ENCODE measurements at places on chromosomes 11 and 22.

DNA sequence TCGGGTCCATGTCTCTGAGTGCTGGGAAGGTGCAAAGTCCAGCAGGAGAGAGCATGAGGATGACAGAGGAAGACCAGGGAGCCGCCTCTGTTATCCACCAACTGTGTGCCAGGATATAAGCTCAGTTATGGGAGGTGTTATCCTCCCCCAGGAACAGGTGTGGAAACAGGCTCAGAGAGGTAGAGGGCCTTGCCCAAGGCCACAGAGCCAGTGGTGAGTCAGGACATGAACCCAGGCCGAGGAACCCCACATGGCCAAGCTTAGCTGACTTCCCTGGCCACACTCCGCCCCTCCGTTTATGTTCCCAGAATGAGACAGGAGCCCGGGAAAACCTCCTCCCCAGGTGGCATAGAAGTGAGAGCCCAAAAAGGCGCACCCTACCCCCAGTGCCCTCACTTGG, 50.3 kb downstream of the ISX start:
- no peak for DNase-seq

DNA sequence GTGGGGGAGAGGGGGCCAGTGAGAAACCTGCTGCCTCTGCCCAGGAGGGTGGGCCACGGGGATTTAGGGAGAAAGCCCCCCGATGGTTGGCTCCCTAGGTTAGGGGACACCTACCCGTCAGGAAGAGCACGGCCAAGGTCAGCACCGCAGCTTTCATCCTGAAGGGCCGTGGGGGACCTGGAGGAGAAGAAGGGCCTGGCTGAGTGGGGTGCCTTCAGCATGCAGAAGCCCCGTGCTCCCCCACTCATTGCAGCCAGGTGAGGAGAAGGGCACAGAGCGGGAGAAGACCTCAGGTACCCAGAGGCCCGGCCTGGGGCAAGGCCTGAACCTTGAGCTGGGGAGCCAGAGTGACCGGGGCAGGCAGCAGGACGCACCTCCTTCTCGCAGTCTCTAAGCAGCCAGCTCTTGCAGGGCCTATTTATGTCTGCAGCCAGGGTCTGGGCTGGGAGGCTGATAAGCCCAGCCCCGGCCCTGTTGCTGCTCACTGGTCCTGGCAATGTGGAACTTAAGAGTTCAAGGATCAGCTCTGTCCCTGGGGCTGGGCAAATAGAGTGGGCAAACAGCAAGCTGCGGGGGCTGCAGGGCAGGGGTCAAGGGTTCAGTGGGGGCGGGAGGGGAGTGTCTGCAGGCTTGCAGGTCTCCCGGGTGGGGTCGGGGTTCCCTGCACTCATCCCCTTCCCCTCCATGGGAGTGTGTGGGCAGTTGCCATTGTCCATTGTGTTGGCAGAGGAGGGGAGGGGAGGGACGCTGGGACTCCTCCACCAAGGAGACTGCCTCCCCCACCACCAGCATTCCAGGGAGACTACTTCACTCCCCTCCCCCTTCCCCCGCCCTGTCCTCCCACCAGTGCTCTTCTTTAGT, at the start of gene APOA1:
Gene APOA1, minus strand, starts transcription at position 392 of the 861 bp plus-strand sequence. Its CDS starts 235 bp downstream, at position 157.
- DNase-seq: no peak

DNA sequence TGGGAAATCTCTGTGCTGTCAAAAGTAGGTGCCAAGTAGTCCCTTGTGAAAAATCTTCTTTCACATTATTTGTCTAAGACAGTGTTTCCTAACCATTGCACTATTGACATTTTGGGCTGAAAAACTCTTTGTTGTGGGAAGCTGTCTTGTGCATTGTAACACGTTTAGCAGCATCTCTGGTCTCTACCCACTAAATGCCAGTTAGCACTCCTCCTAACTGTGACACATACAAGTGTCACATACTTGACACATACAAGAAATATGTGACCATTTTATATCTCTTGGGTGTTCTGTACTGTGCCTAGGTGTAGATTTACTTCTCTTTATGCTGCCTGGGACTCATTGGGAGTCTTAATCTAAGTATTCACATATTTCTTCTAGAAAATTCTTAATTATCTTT, 57.8 kb downstream of the NXPE1 start:
- no peak for DNase-seq

DNA sequence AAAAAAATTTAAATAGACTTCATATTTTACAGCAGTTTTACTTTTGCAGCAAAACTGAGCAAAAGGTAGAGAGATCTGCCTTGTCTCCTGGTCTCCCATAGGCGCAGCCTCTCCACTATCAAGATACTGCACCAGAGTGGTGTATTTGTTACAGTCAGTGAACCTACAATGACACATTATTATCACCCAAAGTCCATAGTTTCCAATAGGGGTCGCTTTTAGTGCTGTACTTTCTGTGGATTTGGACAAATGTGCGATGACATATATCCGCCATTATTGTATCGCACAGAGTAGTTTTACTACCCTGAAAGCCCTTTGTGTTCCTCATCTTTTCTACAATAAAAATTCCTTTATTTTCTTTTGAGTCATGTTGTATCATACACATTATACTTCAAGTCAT, 153.2 kb upstream of the CCDC179 start:
- DNase-seq: no peak

- no peak for DNase-seq
These were observed 21.0 kb upstream of the SERPIND1 start for GRCh38 chr22:20752873-20753272.

- no peak for DNase-seq
These were observed 1004.5 kb upstream of the CCDC90B start for GRCh38 chr11:84290647-84291046.

DNA sequence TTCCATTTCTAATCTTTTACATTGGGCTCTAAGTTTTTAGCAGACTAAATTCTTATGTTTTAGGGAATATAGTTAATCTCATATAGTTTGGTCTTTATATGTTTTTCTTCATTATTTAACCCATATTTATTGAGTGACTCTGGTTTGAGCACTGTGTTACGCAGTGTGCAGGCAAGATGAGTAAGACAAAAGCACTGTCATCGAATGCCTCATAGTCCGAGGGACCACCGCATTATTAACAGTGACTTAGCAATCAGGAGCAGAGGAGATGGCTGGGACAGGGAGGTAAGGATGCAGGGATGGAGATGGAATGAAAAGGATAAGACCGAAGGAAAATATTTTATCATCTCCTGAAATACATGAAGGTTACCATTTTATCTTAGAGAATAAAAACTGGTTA, 65.2 kb upstream of the CTSC start:
- no peak for DNase-seq

GRCh38 chr11:253886-254270, 17.1 kb downstream of the PSMD13 start:
- DNase-seq: no peak

- no peak for DNase-seq
These were observed 4.2 kb downstream of the TST start for GRCh38 chr22:37014835-37015586.

GRCh38 chr11:93033093-93033492, 63.6 kb downstream of the MTNR1B start:
- DNase-seq: no peak

- no peak for DNase-seq
These were observed 11.5 kb upstream of the KCTD14 start for GRCh38 chr11:78034623-78035022.

DNA sequence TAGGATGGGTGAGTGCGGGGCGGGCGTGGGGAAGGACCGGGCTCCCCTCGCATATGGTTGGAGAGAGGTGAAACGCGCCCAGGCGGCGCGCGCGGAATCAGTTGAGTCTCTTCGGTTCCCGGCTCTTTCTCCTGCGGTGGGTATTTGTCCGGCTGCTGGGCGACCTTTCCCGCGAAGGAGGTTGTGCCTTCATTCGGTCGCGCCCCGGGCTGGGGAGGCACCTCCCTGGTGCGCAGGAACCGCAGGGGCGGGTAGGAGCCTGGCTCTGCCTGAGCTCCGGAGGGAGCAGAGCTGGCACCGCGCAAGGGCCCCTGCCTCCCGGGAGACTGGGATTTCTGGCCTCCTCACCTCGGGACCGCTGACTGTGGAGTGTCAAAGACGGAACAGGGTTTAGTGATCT, 27.5 kb downstream of the SAA4 start:
- no peak for DNase-seq

DNA sequence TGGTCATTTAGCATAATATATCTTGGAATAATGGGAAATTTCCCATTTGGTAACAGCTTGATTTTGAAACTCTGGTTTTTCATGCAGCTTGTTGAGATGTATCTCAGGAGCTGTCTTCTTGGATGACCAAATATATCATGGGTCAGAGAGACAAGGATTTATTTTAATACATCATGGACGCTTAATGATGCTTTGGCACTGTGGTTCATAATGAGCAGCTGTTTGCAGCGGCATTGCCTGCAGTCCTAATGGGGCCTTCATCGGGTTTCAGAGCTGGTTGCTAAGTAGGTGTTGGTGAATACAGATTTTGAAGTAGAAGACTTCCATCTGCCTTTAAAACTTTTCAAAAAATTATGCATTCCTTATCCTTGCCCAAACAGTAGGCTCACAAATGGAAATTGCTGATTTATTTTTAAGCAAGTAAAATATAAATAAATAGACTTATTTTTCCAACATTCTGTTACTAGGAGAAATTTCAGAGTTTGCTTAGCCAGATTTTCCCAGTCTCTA, 389.5 kb upstream of the FAT3 start:
- DNase-seq: no peak

DNA sequence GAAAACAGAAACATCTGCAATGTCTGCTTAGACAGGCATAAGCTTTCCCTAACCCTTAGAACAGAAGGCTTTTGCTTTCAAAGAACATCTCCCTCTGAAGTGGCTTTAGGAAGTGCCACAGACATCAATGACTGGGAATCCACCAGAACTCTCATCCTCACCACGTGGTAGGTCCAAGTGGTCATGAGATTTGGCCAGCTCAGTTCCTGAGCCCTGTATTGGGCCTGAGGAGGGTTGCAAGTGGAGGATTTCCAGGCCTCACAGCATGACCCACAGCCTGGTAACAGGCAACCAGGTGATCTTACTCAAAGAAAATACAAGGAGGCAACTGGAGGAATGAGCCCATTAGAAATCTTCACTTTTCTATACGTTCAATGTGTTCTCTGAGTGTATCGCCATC, 1.6 kb downstream of the CASP1 start:
- no peak for DNase-seq

GRCh38 chr11:117009905-117010605, 88.2 kb downstream of the SIK3 start:
- DNase-seq: no peak

GRCh38 chr11:126561327-126561893, 205.9 kb downstream of the ST3GAL4 start:
- peak; percentile 8 for DNase-seq
